ENCODE measurements at places on chromosomes 3 and 15. TPM values are rescaled to one million over a fixed set of nuclear protein-coding genes. Genes with fewer than 3 reads are reported as not detected.

Gene TIMP4
- polyA plus RNA-seq = 0.95 TPM

Gene SEMA3B
- polyA plus RNA-seq = 30.2 TPM

Gene IL5RA
- 1.8 TPM for polyA plus RNA-seq

Gene SCAMP2
- polyA plus RNA-seq = 130 TPM

Gene ITPR1
- polyA plus RNA-seq = 26.5 TPM

Gene SCAANT1
- 4.4 TPM for polyA plus RNA-seq

Gene CASR
- 0.30 TPM for polyA plus RNA-seq

Gene ARHGAP31
- 6.2 TPM for polyA plus RNA-seq

Gene ZNF80
- not detected for polyA plus RNA-seq

Gene BCL2A1
- polyA plus RNA-seq = 2.3 TPM

Gene TMEM39A
- polyA plus RNA-seq = 33.5 TPM

All from testis (tissue), 5 donors.